ENCODE measurements at places on chromosomes 2 and 18.

- DNase-seq = no peak
These were observed 113.3 kb upstream of the ODC1 start for GRCh38 chr2:10561288-10562035.

- DNase-seq = no peak
These were observed 11.3 kb downstream of the SMAD7 start for GRCh38 chr18:48939205-48940097.

DNA sequence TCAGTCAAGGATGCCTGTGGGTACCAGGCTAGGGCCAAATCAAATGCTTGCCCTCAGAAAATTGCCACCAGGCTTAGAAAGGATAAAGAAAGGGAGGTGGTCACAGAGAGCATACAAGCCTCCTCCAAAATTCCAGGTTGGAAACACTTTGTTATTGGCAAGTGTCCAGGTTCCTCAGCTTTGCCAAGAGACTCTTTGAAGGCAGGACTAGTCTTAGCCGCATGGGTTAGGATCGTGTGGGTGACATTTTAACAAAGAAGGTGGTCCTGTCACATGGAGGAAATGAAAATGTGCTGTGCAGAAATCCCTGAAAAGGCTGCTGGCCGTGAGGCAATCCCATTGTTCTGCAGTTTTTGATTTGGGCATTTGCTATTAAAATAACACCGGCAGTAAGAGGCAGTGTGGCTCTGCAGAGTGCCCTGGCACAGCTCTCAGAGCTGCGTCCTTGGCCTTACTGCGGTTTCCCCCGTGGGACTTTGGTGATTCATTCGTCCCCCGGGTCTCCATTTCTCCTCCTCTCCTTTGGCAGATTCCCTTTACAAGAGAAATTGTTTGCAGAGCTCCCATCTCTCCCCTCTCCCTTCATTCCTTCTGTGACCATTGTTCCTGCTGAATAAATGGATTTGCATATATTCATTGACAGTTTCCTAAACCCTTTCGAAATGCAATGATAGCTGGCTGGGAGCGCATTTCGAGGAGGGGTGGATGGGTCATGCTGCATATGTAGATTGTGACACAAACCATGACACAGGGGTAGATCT is 187.3 kb downstream of the VAPA start:
- DNase-seq = no peak

GRCh38 chr2:133421516-133422324 is 146.5 kb downstream of the NCKAP5 start:
- DNase-seq = peak; percentile 1

- peak; percentile 32 for DNase-seq
These were observed 4.8 kb downstream of the TNFRSF11A start for GRCh38 chr18:62329691-62330454.

DNA sequence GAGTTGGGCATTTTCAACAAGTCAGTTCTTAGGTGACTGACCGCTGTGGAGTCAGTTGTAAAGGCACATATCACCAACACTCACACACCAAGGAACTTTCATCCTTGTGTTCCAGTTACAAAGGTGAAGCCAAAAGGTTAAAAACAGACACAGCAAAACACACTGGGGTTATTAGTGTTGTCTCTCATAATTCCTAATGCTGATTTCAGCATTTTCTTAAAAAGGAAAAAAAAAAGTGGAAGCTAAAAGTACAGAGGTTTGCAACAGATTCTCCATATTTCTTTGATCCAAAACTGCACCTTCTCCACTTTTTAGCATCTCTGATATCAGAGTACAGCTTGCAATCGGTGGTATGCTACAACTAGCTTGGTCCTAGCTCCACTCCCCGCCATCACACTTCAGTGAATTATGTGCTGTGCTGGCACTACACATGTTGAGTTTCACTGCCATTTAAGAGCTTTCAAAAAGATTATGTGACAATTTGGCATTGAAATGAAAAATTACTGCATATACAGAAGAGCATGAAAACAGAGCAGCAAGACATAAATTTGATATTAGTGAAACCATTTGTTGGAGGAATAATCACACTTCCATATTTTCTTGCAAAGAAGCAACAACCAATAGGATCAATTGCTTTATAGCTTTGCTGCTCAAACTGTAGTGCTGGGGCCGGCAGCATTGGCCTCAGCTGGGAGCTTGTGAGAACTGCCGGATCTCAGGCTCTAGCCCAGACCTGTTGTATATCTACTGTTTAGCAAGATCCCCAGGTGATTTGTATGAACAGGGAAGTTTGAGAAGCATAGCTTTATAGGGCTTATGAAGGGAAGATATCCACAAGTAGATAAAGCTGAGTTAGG is 62.3 kb upstream of the DAPL1 start:
- DNase-seq = no peak

- no peak for DNase-seq
These were observed 93.0 kb upstream of the TTC27 start for GRCh38 chr2:32534831-32535230.

DNA sequence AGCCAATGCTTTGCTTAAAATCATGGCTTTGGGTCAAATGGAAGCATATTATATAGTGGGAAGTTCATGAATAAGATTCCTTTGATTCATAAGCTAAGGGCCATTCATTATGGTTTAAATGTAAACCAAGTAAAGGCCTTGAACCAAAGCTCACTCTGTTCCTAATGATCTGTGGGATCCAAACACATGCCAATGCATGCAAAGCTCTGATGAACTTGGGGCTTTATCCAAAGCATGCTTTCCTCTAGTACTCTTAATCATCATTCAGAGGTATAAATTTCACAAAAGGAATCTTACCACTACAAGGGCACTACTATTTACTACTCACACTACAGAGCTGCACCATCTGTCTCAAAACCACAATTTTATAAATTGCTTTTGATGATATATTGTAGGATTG is 102.8 kb upstream of the RBMS1 start:
- DNase-seq = no peak

GRCh38 chr2:64931246-64932115 is 57.7 kb upstream of the SLC1A4 start:
- peak; percentile 43 for DNase-seq

DNA sequence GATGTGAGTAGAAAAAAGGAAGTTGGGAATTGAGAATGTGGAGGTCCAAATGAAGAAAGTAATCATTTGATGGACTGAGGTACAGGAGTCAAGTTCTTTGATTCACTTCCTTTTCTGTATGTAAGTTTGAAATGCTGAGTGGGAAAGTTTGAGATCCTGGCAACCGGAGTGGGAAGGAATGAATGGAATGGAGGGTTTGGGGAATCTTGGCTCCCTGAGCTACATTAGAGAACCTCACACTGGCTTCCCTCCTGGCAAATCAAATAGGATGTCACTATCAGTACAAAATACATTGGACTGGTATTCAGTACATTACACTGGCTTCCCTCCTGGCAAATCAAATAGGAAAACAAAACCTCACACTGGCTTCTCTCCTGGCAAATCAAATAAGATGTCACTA is 9.8 kb upstream of the RNF138 start:
- DNase-seq = no peak

DNA sequence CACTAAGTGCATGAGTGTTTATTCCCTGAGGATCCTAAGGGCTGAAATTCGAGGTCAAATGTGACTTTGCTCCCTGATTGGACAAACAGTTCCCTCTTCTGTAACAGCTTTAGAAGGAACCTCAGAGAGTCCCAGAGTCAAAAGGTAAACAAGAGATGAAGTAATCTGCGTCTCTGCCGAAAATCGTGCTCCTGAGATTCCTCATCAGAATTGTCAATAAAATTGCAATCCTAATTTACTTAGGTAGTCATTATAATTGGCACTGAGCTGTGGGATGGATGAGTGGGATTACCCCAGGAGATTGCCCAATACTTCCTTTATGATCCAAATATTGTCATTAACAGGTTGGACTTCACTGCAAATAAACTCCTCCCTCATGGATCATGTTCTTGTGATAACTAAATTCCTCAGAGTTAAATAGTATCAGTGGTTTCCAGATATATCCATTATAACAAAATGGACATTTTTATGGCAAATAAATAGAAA is 907 bp upstream of the SUCLG1 start:
- no peak for DNase-seq

DNA sequence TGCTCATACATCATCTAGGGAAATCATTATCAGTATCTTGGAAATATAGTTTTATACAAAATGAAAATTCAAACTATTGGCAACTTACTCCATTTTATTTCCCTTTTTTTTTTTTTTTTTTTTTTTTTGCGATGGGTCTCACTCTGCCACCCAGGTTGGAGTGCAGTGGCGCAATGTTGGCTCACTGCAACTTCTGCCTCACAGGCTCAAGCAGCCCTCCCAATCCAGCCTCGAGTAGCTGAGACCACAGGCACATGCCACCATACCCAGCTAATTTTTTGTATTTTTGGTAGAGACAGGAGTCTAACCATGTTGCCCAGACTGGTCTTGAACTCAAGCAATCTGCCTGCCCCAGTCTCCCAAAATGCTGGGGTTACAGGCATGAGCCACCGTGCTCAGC is 29.0 kb downstream of the OLA1 start:
- DNase-seq = no peak

- DNase-seq = no peak
These were observed 31.0 kb downstream of the TMEM87B start for GRCh38 chr2:112085916-112086669.

GRCh38 chr2:190571686-190572085 is 37.2 kb upstream of the NEMP2 start:
- no peak for DNase-seq

- DNase-seq = no peak
These were observed 6.2 kb downstream of the RAMP1 start for GRCh38 chr2:237865623-237866041.

GRCh38 chr18:2442726-2443275 is 128.5 kb downstream of the METTL4 start:
- DNase-seq = no peak

DNA sequence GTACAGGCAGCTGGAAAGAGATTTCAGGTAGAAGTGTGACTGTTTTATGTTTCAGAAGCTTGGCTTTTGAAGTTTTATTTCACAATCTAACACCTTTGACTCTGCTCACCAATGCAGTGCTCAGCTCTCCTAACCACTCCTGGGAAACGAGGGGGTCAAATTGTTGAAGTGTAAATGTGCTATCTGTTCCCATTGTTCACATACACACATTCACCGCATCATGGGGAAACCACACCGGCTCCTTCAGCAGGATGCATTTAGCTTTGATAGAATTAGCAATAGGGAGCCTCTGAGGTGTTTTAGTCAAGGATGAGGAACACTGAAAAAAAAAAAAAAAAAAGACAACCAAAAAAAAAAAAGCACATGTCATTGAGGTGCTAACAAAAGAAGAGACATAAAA is 13.4 kb upstream of the DLGAP1 start:
- DNase-seq = no peak

DNA sequence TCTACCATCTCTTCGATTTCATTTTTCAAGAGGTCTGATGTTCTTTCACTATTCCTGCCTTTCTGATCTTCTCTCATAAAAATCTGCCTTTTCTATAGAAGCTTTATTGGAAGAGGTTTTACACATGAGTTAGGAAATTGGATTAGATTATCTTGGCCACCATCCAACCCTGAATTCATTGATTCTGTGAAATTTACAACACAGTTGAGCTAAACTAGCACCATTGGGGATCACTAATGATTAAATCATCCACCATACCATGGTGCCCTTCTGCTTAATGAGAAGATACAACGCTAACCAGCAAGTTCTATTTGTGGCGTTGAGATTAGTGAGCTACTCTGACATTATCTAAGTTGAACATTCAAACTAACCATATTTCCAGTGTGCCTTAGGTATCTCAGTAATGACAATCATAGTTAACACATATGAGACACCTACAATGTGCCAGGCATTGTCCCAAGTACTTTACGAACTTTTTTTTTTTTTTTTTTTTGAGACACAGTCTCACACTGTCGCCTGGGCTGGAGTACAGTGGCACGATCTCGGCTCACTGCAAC is 17.3 kb upstream of the LBH start:
- no peak for DNase-seq

GRCh38 chr18:54973046-54973445 is 13.8 kb upstream of the CCDC68 start:
- DNase-seq = no peak

GRCh38 chr2:199850718-199851500 is at the start of gene FTCDNL1:
TSS of gene FTCDNL1 (minus strand) at chr2:199851192. CDS start at chr2:199848962, 2,230 bp downstream.
- DNase-seq = peak; percentile 82

GRCh38 chr18:66005831-66006588 is 255.2 kb downstream of the CDH7 start:
- no peak for DNase-seq

DNA sequence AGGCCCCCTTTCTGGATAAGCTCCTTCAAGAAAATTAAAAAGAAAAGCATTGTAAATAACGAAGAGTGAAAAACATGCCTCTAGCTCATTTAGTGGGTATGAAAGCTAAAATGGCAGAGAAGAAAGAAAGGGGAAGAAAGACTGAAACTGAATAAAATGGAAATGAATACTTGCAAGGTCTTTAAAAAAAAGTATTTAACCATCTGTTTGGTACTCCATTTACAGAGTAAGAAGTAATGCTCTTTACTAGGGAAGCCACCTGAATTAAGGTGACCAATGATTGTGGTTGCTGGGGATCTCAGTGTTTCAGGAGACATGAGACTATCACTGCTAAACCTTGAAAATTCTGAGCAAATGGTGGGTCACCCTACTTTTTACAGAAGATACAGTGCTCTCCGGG is 17.7 kb upstream of the ARL5A start:
- DNase-seq = peak; percentile 29

GRCh38 chr2:39546409-39546808 is 109.3 kb upstream of the MAP4K3 start:
- no peak for DNase-seq

DNA sequence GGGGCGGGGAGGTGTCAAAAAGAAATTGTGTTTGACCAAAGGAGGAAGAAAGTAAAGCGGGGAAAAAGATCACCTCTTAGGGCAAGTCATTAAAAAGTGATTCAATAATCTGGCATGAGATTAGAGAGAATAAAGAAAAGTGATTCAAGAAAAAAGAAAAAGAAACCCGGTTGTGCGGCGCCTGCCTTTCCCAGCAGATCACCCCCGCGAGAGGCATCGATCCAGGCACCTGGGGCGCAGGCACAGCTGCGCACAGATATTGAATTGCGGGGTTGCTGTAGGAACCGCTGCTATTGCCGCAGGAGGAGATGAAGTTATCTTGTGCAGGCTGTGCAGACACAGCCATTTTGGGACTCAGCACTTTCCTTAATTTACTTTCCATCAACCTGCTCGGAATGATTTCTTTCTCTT is 71.2 kb downstream of the PLB1 start:
- DNase-seq = peak; percentile 32

DNA sequence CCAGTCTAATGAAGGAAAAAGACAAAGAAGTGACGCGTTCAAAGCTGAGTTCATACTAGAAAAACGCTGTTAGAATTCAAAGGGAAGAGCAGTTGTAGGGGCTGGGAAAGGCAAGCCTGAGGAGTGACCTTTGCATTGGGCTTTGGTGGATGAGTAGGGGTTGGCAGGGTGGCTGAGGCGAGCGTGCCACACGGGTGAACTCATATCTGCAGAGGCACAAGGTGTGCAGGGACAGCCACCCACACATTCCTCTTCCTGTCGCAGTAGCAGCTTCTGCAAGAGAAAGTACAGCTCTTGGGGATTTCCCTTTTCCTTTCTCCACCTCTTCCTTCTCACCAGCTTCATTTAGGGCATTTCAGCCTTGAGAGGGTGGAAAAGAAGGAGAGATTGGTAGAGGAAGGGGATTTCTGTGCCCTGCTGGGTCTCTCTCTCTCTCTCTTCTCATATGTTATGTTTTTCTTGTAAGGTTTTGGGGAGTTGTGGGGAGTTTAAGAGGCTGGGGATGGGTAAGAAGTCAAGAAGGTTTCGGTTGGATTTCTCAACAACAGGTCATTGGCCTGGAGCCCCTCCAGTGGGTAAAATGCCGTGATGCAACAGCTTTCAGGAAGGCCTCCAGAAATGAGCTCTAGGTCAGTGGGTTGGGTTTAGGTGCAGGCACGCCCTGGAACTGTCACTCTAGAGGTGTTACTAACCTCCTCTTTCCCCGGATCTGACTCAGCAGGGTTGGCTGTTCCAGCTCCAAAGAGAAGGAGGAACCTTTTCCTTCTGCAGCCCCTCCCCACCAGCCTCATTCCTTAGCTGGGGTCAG is 40.1 kb downstream of the ODC1 start:
- DNase-seq = peak; percentile 86
